ENCODE measurements at places on chromosomes 13 and 19.

GRCh38 chr19:43623889-43624670 is 4.7 kb upstream of the ZNF428 start:
- no peak for DNase-seq

GRCh38 chr19:40363069-40363468 is 14.6 kb downstream of the PLD3 start:
- no peak for DNase-seq

- DNase-seq = no peak
Observed at GRCh38 chr19:19056636-19057275, 7.0 kb upstream of the SLC25A42 start.

DNA sequence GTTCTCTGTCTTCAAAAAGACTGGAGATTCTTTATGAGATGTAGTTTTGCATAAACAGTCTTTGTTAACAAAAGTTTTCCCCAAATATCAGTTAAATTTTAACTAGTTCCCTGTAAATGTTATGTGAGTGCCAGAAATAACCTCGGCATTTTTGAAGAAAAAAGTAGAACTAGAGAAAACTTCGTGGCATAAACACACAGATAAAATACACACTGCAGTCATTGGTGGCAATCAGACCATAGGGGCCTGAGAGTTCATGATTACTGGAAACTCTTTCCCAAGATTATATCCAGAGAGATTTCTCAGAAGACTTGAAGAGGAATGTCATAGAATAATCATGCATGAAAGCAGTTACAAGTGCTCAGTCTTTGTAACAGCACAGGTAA is 190.0 kb downstream of the MZT1 start:
- no peak for DNase-seq

DNA sequence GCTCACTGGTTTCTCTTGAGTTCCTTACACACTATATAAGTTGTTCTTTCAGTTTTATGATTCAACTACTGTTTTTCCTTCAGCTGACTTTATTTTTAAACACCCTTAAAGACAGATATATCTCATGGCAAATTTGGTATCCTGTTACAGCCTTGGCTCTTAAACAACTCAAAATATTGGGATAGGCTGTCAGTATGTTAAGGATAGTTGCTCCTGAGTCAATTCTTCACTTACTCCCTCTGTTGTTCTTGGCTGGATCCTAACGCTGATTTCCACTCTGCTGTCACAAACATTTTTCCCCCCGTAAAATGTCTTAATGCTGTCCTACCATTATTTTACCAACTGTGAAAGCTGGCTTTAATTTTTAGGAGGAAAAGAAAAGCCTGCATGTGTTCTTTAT is 1.2 kb downstream of the KCNRG start:
- no peak for DNase-seq

GRCh38 chr19:4121815-4122214 is 2.1 kb downstream of the MAP2K2 start:
- DNase-seq = no peak

- DNase-seq = no peak
Observed at GRCh38 chr13:113769881-113770280, 10.9 kb downstream of the TMEM255B start.
